ENCODE measurements at places on chromosomes 12 and 14.

DNA sequence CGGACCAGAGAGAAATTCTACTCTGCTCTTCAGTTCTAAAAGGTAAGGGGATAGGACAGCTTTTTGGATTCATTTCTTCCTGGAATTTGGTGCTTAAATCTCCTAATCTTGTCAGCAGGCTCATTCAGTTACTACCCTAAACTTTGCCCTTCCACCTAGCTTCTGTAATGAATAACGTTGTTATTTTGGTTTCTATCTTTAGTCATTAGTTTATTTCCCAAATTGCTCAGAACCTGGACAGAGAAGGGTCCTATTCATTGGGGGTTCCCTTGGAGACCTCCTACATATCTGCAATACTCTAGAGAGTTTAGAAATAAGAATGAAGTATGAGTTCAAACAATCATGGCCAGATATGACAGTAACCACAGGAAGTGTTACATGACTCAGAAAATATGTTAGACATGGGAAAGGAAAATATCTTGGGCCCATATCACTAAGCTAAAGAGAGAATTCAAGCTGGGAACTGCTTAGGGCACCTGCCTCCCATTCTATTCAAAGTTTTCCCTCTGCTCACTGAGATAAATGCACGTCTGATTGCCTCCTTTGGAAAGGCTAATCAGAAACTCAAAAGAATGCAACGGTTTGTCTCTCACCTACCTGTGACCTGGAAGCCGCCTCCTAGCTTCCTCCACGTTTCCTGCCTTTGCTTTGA is 87.9 kb downstream of the GAS2L3 start:
- no peak for DNase-seq

DNA sequence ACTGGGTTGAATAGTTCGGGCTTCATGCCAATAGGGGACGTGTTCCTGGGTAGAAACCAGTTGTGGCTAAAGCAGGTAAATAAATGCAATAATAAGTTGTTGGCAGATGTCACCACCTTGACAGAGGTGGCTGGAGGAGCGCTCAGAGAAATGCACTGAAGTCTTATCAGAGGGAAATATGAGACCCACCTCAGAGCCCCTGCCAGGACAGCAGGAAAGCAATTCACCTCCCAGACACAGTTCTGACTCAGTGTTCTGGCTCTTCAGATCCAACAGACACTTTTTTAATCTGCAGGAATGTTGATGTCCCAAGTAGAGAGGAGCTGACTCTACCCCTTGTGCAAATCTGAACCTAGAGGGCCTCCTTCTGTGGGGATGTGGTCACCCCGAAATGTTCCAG is 687.1 kb upstream of the FBXO33 start:
- no peak for DNase-seq

DNA sequence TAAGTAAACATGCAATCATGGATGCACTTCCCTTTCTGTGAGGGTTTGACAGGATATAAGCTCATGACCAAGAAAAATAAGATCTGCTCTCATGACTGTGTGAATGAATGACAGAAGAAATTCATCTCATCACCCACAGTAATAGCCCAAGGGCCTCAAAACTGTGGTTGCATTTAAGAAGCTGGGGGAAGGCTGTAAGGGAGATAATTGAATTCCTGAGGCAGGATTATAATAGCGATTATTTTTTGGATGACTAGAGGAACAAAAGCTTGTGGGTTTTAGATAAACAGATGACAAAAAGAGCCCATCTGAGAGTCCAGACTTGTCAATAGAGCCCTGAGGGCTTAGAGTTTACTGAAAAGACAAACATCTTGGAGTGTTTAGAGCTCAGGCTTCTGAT is 161.2 kb downstream of the NTF3 start:
- no peak for DNase-seq

GRCh38 chr12:42039176-42039575 is 105.5 kb downstream of the GXYLT1 start:
- DNase-seq, result no peak

GRCh38 chr14:55819610-55820304 is 239.8 kb downstream of the KTN1 start:
- peak; percentile 17 for DNase-seq

Data from stimulated activated CD8-positive, alpha-beta memory T cell treated with anti-CD3 and anti-CD28 coated beads, Interleukin-15, amount 100 ng/mL, for 48 hours (primary cell).